ENCODE measurements at places on chromosomes 13 and 19.
A peak's percentile ranks its signal among the peaks of the same experiment; 100 is the strongest.

GRCh38 chr13:76472916-76473315, 413.3 kb downstream of the KCTD12 start:
- no peaks in the 10 kb centered on the region for H3K4me1 ChIP-seq
- H3K36me3 ChIP-seq, result no peaks in the 10 kb centered on the region
- H3K27me3 ChIP-seq, result no peaks in the 10 kb centered on the region
- no peak overlapping the region for H3K27ac ChIP-seq

- no peaks in the 10 kb centered on the region for H3K36me3 ChIP-seq
- no peaks in the 10 kb centered on the region for H3K4me1 ChIP-seq
- DNase-seq, result no peak
- no peak overlapping the region for H3K27ac ChIP-seq
- H3K27me3 ChIP-seq, result no peaks in the 10 kb centered on the region
Observed at GRCh38 chr19:54248016-54248601, 5.5 kb upstream of the LILRA6 start.

GRCh38 chr19:47026889-47027288, 7.3 kb downstream of the NPAS1 start:
- no peak for DNase-seq
- no peak overlapping the region for H3K4me3 ChIP-seq
- peaks cover 14% of the 10 kb centered on the region for H3K27me3 ChIP-seq
- no peaks in the 10 kb centered on the region for H3K36me3 ChIP-seq

DNA sequence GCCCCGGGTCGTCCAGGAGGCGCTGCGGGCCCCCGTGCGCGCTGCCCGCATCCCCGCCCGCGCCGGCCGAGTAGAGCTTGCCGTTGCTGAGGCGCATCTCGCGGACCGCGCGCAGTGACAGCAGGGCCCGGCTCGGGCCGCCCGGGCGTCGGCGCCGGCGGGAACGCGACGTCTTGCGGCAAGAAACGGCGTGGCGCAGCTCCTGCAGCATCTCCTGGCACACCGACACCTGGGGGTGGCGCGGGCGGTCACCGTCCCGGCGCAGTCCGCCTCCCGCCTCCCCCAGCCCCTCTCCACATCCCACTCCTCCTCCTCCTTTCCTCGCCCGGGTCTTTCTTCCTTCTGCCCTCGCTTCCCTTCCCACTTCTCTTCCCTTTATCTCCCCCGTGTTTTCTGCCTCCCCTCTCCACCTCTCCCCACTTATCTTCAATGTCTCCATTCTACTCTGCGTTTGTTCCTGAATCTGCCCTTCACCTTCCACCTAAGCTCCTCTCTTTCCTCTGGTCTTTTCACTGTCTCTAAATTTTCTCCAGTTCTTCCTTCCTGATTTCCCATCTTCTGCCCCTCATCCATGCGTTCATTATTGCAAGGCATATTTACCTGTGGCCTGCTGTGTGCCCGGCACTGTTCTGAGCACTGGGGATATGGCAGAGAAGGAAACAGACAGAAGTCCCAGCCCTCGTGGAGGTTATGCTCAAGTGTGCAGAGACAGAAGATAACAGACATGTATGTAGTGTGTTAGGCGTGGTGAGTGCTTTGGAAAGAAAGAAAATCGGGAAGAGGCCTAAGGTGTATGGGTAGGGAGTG, 5.2 kb upstream of the ATP1A3 start:
- H3K4me1 ChIP-seq, result no peaks in the 10 kb centered on the region
- no peak for DNase-seq
- peaks cover 21% of the 10 kb centered on the region for H3K27me3 ChIP-seq
- H3K36me3 ChIP-seq, result no peaks in the 10 kb centered on the region
- no peak overlapping the region for H3K27ac ChIP-seq

DNA sequence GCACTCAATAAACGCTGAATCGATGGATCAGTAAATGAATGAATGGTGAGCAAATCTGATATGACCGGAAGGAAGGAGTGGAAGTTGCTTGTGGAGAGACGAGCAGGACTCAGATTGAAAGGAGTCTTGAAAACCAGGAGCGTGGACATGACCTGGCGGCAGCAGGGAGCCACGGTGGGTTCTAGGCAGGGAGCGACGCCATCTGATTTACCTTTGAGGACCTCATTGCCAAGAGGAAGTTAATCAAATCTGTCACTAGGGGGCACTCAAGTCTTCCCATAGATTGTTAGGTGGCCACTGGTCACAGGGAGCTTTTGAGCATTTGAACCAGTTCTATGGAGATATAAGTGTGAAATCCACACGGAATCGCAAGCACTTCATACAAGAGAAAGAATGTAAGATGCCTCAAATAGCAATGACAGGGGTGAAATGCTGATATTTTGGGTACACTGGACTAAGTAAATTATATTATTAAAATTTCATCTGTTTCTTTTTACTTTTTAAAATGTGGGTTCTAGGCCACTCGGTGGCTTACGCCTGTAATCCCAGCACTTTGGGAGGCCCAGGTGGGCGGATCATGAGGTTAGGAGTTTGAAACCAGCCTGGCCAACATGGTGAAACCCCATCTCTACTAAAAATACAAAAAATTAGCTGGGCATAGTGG, 9.2 kb upstream of the FBN3 start:
- H3K27me3 ChIP-seq, result no peaks in the 10 kb centered on the region
- peak; percentile 57 for DNase-seq
- H3K27ac ChIP-seq, result no peak overlapping the region
- H3K36me3 ChIP-seq, result no peaks in the 10 kb centered on the region
- no peaks in the 10 kb centered on the region for H3K4me1 ChIP-seq

- no peak for DNase-seq
- no peaks in the 10 kb centered on the region for H3K27me3 ChIP-seq
- peak overlapping the region; percentile 57 for H3K4me3 ChIP-seq
- H3K4me1 ChIP-seq, result no peaks in the 10 kb centered on the region
- H3K27ac ChIP-seq, result no peak overlapping the region
Observed at GRCh38 chr19:1567116-1567847, 843 bp downstream of the MEX3D start.

- no peaks in the 10 kb centered on the region for H3K27me3 ChIP-seq
- H3K4me1 ChIP-seq, result no peaks in the 10 kb centered on the region
- H3K36me3 ChIP-seq, result no peaks in the 10 kb centered on the region
- no peak overlapping the region for H3K4me3 ChIP-seq
- DNase-seq, result no peak
Observed at GRCh38 chr13:111472559-111473460, 152.4 kb downstream of the TEX29 start.

DNA sequence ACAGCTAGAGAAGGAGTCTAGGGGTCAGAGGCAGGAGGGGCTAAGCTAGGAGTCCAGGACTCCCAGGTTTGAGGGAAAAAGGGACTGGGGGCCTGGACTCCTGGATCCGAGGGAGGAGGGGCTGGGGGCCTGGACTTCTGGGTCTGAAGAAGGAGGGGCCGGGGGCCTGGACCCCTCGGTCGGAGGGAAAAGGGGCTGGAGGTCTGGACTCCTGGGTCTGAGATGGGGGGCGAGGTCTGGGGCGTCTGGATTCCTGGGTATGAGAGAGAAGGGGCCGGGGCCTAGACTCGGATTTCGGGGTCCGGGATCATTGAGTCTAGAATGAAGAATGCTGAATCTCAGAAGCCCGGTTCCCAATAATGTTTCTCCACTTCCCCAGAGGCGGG, 18.5 kb downstream of the BRSK1 start:
- H3K27ac ChIP-seq, result peak overlapping the region; percentile 27
- peak overlapping the region; percentile 67 for H3K4me3 ChIP-seq
- H3K27me3 ChIP-seq, result no peaks in the 10 kb centered on the region
- DNase-seq, result no peak
- no peaks in the 10 kb centered on the region for H3K36me3 ChIP-seq

GRCh38 chr19:1551068-1552040, 16.8 kb downstream of the MEX3D start:
- DNase-seq, result no peak
- no peaks in the 10 kb centered on the region for H3K36me3 ChIP-seq
- H3K4me3 ChIP-seq, result no peak overlapping the region

DNA sequence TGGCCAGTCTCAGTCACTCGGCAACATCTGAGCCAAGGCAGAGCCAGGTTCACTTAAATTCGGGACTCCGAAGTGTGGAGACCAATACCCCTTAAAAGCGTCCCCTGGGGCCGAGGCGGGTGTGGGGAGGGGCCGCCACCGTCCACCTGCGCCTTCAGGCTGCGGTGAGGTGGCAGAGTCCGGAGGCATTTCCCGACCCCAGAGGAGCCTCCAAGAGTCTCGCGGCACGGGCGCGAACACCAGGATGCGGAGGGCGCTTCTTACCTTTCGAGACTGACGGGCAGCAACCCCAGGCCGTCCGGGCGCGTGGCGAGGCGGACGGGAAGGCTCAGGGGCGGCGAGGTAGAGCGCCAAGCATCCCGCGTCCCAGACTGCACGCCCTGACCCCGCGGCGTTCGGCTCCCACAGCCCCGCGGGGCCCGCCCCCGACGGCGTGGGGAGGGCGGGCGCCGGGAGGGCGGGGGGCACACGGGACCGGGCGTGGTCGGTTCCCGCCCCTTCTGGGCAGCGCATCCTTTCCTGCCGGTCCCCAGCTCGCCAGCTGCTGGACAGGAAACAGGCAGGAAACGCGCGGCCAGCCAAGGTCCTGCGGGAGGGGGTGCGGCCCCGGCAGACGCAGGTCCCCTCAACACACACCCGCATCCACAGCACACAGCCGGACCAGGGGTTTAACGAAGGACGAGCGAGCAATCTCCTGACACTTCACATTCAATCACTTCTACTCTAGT, at the start of gene THSD1:
THSD1 (minus strand) TSS at position 406 of the 728 bp plus-strand sequence. CDS start 3,572 bp downstream, outside the sequence.
- H3K4me1 ChIP-seq, result no peaks in the 10 kb centered on the region
- H3K36me3 ChIP-seq, result no peaks in the 10 kb centered on the region
- peaks cover 2% of the 10 kb centered on the region for H3K27me3 ChIP-seq

GRCh38 chr19:15402411-15403150, 16.2 kb downstream of the AKAP8L start:
- no peaks in the 10 kb centered on the region for H3K4me1 ChIP-seq
- no peaks in the 10 kb centered on the region for H3K27me3 ChIP-seq
- peaks cover 10% of the 10 kb centered on the region for H3K36me3 ChIP-seq

GRCh38 chr13:91459485-91459884, 61.1 kb downstream of the GPC5 start:
- H3K4me1 ChIP-seq, result no peaks in the 10 kb centered on the region
- H3K27ac ChIP-seq, result no peak overlapping the region
- H3K36me3 ChIP-seq, result no peaks in the 10 kb centered on the region
- DNase-seq, result no peak

GRCh38 chr13:82947191-82947621, 935.1 kb downstream of the SLITRK1 start:
- H3K27me3 ChIP-seq, result no peaks in the 10 kb centered on the region
- no peak for DNase-seq
- no peaks in the 10 kb centered on the region for H3K4me1 ChIP-seq
- no peak overlapping the region for H3K4me3 ChIP-seq
- no peaks in the 10 kb centered on the region for H3K36me3 ChIP-seq

DNA sequence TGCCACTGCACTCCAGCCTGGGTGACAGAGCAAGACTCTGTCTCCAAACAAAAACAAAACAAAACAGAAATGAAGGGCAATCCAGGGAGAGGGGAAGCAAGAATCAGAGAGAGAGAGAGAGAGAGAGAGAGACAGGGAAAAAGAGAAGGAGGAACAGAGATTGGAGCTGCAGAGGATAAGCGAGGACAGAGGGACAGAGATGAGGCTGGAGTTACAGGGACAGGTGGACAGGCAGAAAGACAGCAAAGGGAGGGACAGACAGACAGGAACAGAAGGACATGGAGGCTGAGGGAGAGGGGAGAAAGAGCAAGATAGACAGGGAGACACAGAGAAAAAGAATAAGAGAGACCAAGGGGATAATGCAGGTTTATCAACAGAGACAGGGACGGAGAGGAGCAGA, 1.3 kb upstream of the CRX start:
- H3K36me3 ChIP-seq, result no peaks in the 10 kb centered on the region
- H3K27ac ChIP-seq, result no peak overlapping the region
- H3K4me3 ChIP-seq, result no peak overlapping the region
- peaks cover 4% of the 10 kb centered on the region for H3K4me1 ChIP-seq

DNA sequence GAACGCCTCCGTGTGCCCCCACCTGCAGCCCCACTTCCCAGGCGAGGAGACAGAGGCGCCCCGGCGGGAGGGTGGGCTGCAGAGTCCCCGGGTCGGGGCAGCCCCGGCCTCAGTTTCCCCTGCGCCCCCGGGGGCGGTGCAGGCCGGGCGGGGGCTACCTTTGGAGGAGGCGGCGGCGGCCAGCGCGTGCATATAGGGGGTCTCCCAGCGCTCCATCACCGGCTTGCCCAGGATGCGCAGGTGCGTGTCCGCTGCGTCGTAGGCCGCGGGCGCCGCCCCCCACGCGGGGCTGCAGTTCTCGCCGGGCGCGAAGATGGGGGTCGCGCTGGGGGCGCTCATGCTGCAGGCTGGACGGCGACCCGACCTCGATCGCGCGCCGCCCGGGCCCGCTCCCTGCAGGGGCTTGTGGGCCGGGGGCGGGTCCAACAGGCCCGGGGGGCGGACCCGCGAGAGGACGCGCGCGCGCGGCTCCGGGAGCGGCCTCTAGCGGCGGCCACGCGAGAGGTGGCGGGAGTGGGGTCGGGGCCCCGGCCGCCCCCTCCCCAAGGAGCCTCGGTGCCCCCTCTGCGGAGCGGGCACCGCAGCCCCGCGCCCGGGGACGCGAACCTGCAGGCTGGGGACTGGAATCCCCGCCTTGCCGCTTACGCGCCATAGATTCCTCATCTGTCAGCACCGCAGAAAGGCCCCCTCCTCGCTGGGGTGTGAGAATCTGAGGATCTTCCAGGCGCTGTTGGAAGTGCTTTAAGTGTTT, at the start of gene GAMT:
GAMT (minus strand) TSS at position 405 of the 751 bp plus-strand sequence; CDS start at position 339, 66 bp downstream.
- peaks cover 4% of the 10 kb centered on the region for H3K4me1 ChIP-seq
- H3K27me3 ChIP-seq, result peaks cover 1% of the 10 kb centered on the region
- no peak for DNase-seq
- H3K4me3 ChIP-seq, result peak within 1 kb of the TSS; percentile 81
- H3K27ac ChIP-seq, result no peak within 1 kb of the TSS

DNA sequence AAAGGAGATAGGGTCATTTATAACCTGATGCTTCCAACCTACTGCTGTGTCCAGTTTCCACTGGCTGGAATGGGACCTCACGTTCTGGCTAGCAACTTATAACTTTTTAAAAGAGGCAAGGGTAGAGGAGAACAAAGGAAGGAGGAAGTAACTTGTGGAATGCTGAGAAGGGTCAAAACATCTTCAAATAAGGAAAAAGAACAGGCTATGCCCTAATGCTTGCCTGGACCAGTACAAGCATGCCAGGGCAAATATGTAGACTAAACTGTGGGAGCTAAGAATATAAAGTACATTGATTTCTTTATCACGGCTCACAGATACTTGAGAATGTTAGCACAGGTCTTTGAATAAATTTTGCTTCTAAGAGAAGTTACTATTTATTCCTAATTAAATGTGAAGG, 1.5 kb upstream of the ZNF561 start:
- peaks cover 3% of the 10 kb centered on the region for H3K36me3 ChIP-seq
- no peaks in the 10 kb centered on the region for H3K27me3 ChIP-seq
- no peak for DNase-seq
- H3K27ac ChIP-seq, result no peak overlapping the region
- peaks cover 3% of the 10 kb centered on the region for H3K4me1 ChIP-seq

- H3K27ac ChIP-seq, result no peak overlapping the region
- H3K4me1 ChIP-seq, result no peaks in the 10 kb centered on the region
- no peaks in the 10 kb centered on the region for H3K36me3 ChIP-seq
- H3K4me3 ChIP-seq, result no peak overlapping the region
- H3K27me3 ChIP-seq, result no peaks in the 10 kb centered on the region
Observed at GRCh38 chr13:57784633-57785032, 153.1 kb downstream of the PCDH17 start.

GRCh38 chr13:89748716-89749115, 1598.8 kb upstream of the MIR17HG start:
- no peaks in the 10 kb centered on the region for H3K4me1 ChIP-seq
- no peak overlapping the region for H3K27ac ChIP-seq
- H3K27me3 ChIP-seq, result no peaks in the 10 kb centered on the region
- DNase-seq, result no peak

Data from GM12878 (cell line).